Activated T-cell treated with anti-CD3 and anti-CD28 coated beads for 48 hours (primary cell): ENCODE measurements at places on chromosomes 16 and 17.

GRCh38 chr16:53893731-53894435, 189.9 kb downstream of the FTO start:
- DNase-seq = no peak

GRCh38 chr17:3681057-3681456, 12.4 kb downstream of the EMC6 start:
- DNase-seq = no peak

DNA sequence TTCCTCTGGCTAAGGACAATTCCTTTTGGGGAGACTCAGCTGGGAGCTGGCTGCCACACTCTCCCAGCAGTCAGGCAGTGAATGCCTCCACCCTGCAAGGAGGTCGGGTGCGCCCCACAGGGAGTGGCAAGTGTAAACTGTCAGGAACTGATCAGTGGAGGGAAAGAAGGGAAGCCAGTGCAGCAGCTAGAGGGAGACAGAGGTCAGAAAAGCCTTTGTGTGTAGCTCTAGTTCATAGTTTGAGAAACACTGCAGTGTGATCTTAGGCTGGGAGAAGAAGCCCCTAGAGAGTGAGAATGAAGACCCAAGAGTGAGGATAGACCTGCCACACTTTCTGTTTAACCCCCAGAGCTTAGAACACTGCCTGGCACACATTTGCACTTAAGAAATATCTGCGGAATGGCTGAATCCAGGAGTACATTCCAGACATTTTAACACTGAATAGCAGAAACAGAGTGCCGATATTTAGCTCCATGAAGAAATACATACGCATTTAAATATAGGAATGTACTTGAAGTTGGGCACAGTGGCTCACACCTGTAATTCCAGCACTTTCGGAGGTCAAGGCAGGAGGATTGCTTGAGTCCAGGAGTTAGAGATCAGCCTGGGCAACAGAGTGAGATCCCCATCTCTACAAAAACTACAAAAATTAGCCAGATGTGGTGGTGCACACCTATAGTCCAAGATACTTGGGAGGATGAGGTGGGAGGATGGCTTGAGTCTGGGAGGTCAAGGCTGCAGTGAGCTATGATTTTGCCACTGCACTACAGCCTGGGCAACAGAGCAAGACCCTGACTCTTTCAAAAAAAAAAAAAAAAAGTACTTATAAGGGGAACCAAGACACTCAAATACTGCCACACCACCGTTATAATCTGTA, 11.1 kb upstream of the SLC5A11 start:
- no peak for DNase-seq

DNA sequence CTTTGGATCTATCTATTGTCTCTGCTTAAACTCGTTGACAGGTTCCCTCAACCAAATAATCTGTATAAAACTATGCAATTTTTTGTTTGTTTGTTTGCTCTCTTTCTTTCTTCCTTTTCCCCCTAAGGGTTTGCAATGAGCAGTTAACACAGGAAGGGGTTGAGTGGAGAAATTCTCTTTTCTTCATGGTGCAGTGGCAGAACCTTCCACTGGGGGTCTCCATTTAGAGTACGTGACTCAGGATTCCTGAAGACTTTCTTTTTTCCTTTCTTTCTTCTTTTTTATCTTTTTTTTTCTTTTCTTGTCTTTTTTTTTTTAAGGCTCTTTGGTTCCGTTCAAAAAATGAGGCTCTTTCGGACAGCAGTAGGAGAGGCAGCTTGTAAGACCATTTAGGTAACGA, 19.5 kb upstream of the RBFOX1 start:
- no peak for DNase-seq

- DNase-seq = no peak
These were observed 24.5 kb downstream of the STXBP4 start for GRCh38 chr17:54992797-54993639.

- DNase-seq = no peak
These were observed 23.8 kb downstream of the ENGASE start for GRCh38 chr17:79098282-79098867.

DNA sequence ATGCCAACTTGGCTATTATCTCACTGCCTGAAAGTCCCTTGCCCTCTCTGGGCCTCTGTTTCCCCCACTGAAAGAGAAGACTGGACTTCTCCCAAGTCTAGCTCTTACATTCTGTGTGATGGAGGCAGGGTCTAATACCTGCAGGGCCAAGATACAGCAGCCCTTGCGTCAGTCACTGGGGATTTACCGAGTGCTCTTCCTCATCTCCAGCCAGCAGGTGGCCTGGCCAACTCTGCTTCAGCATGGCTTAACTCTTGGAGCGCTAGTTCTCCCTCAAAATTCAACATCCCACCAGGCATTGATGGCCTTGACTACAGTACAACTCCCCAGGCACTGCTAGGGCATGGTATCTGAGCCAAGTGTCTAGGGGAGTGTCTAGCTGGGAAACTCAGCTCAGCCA, 19.9 kb upstream of the MTMR4 start:
- no peak for DNase-seq

DNA sequence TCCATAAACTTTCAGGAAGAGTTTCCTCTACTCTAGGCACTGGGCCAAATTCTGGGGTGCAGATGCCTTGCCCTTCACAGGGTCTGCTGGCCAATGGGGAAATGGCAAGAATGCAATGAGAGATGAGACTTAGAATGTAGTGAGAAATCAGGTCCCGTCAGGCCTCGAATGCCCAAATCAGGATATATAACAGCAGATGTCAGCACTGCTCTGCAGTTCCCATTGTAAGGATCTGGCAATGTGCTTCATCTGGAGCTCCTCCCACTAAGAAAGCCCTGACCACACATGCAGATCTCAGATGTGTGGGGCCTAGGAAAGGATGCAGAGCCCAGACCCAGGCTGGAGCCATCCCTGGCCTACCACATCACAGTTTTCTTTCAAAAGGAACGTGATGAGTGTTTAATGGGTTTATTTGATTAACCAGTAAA, 13.9 kb upstream of the LPCAT2 start:
- DNase-seq = no peak

DNA sequence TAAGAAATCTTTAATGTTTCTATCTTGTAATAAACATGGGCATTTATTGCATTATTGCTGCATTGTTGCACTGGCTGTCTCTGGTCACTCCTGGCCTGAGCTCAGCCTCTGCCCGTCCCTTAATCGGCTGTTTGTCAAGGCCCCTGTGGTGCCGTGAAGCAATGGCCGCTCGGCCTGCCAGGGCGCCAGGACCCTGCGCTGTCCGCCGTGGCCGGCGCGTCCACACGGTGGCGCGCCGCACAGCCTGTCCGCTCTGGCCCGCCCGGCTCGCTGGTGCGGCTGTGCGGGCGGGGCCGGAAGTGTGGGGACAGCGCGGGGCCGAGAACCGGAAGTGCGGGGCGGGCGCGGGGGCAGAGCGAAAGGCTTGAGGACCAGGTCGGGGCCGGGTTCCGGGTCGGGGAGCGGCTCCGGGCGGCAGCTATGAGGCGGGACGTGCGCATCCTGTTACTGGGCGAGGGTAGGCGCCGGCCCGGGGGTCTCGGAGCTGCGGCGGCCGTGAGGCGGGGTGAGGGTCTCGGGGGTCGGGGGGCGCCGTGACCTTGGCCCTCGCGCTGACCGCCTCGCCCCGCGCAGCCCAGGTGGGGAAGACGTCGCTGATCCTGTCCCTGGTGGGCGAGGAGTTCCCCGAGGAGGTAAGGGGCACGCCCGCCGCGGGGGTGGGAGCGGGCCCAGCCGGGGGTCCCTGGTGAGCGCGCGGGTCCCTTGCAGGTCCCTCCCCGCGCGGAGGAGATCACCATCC, at the start of gene RHOT2:
Gene RHOT2 (plus strand): TSS at position 353 of the 739 bp plus-strand sequence. CDS start 68 bp downstream, at position 421.
- DNase-seq = peak; percentile 97

DNA sequence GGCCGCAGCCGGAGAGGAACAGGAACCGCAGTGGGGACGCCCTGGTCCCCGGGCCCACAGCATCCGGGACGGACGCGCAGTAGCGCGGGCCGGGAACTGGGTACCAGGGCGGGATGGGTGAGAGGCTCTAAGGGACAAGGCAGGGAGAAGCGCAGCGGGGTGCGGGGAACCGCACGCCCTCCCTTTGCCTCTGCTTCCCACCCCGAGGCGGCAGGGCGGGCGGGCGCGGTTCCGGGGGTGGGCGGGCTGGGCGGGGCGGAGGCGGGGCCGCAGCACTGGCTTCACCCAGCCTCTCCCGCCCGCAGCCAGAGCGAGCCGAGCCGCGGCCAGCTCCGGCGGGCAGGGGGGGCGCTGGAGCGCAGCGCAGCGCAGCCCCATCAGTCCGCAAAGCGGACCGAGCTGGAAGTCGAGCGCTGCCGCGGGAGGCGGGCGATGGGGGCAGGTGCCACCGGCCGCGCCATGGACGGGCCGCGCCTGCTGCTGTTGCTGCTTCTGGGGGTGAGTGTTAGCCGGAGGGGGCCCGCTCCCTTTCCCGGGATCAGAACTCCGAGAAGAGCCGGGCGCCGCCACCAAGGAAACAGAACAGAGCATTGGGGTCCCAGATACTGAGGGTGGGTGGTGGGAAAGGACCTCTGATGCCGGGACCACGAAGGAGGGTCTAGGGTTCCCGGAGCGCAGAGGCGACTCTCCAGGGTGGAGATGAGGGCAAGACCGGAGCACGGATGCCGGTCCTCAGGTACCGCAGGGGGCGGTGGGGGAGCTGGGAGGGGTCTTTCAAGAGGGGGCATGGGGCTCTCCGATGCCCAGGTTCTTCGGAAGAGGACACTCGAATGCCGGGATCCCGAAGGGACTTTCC, at the start of gene NGFR:
Gene NGFR (plus strand): TSS at position 308 of the 856 bp plus-strand sequence. CDS start 125 bp downstream, at position 433.
- DNase-seq = peak; percentile 33

GRCh38 chr17:74601944-74602572, 10.0 kb upstream of the CD300LD start:
- DNase-seq = peak; percentile 15

DNA sequence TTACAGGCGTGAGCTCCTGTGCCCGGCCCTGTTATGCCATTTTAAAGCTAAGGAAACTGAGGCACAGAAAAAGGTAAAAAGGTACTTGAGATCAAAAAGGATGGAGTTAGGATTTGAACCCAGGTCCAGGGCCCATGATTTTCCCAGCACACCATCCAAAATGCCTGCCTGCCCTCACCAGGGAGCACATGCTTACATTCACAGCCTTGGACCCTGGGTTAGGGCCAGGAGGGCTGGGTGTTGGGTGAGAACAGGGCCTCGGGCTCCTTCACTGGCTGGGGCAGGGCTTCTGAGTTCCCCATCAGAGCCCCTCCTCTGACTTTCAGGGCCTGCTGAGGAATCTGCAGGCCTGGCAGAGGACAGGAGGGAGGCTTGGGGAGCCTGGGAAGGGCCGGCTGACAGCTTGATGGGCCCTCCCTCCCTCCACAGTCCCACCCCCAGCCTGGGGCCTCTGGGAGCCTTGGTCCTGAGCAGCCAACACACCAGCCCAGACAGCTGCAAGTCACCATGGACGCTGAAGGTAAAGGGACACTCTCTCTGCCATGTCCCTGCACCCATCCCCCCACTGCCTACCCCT, at the start of gene QPRT:
Gene QPRT (plus strand): TSS at position 490 of the 577 bp plus-strand sequence. CDS start 18 bp downstream, at position 508.
- DNase-seq = no peak
